ENCODE measurements at places on chromosomes 2 and 18.

DNA sequence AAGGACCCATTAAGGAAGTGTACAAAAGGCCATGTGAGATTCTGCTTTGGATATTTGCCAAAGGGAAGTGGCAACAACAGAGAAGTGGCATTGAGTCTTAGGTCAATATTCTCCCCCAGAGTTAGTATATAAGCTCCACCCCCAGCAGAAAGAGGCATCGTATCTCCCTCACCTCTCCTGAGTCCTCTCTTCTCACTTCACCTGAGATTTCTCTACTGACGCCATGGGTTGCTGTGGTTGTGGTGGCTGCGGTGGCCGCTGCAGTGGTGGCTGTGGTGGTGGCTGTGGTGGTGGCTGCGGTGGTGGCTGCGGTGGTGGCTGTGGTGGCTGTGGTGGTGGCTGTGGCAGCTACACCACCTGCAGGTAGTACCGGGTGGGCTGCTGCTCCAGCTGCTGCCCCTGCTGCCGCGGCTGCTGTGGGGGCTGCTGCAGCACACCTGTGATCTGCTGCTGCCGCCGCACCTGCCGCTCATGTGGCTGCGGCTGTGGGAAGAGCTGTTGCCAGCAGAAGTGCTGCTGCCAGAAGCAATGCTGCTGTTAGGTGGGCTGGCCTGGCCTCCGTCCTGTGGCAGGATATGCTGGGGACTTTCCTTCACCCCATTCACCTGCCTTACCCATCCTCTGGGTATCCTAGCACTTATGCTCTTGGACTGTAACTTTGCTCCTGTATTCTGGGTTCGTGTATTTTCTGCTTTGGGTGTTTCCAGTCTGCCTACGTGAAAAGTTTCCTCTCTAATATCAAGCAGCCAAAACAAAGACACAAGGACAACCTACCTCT, 5.9 kb downstream of the SCYGR3 start:
- DNase-seq = peak; percentile 12

DNA sequence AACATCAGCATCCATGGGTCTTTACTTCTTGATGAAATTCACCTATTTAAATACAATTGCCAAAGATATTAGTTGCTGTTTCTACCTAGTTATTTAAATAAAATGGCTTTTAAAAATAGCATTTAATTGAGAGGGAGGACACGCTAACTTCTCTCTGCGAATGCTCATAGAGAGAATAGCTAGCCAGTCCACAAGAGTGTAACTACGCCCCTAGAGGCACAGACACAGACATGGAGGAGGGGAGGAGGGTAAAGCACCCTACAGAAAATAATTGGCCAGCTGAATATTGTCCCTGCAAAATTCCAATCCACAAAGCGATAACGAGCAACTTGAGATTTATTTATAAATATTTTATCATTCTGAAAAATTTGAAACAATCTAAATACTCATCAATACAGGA, 97.0 kb upstream of the PAPOLG start:
- DNase-seq = no peak

DNA sequence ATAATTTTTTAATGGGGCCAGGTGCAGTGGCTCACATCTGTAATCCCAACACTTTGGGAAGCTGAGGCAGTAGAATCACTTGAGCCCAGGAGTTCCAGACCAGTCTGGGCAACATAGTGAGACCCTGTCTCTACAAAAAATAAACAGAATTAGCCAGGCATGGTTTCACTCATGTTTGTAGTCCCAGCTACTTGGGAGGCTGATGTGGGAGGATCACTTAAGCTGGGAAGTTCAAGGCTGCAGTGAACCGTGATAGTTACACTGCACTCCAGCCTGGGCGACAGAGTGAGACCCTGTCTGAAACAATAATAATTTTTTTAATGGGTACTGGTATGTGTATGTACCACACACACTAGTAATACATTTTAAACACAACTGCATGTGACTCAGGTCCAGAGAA, 2.4 kb downstream of the ARL6IP6 start:
- DNase-seq = no peak

DNA sequence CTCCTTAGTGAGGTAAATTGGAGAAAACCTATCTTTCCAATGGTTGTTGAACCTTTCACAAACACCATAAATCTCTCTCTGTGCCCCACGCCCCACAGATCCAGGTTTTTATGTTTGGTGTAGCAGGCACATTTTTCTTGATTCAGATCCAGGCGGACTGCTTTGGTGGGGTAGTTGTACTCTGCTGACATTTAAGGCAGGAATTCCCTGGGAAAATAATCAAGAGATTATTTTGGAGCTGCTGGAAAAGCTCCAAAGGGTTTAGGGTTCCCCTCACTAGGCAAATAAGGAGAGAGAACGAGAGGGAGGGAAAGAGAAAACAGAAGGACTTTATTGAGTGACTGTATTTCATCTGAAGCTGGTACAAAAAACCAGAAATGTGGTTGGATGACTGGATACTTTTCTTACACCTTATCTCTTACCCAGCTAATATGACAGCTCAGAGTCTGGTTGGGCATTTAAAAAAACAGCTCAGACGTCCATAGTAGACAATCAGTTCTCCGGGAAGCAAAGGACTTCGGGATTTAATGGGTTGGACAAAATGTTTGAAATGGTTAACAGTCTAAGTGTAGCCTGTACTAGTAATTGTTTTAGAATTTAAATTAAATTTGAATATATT, 3.6 kb upstream of the AQP4 start:
- DNase-seq = no peak

DNA sequence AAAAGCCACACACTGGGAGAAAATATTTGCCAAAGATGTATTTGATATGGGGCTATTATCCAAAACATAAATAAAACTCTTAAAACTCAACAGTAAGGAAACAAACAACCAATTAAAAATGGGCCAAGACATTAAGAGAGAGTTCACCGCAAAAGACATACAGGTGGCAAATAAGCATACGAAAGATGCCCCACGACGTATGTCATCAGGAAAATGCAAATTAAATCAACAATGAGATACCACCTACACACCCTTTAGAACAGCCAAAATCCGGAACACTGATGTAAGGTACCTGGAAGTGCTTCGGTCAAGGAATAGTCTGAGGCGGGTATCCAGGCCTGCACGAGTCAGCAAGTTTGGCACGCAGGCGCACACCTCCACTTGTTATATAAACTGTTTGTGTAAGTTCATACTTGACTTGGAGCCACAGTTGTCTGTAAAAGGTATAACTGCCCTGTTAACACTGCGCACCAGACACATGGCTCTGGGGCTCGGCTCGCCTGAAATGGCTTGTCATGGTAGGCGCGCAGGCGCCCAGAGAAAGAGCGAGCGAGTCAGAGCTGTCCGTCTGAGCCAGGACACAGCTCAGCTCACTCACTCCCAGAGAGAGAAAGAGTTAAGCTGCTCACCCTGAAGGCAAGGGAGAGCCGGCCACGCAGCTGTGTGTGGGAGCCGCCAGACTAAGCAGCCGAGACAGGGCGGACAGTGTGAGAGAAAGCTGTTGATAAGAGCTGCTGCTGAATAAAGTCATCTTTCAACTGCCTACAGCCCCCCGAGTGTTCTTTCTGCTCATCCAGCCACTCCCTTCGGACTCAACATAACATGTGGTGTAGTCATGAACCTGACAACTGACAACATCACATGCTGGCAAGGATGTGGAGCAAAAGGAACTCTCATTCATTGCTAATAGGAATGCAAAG, 87.3 kb downstream of the HNRNPLL start:
- no peak for DNase-seq

- no peak for DNase-seq
Measured at GRCh38 chr18:12750715-12751502, 48.1 kb downstream of the PSMG2 start.

DNA sequence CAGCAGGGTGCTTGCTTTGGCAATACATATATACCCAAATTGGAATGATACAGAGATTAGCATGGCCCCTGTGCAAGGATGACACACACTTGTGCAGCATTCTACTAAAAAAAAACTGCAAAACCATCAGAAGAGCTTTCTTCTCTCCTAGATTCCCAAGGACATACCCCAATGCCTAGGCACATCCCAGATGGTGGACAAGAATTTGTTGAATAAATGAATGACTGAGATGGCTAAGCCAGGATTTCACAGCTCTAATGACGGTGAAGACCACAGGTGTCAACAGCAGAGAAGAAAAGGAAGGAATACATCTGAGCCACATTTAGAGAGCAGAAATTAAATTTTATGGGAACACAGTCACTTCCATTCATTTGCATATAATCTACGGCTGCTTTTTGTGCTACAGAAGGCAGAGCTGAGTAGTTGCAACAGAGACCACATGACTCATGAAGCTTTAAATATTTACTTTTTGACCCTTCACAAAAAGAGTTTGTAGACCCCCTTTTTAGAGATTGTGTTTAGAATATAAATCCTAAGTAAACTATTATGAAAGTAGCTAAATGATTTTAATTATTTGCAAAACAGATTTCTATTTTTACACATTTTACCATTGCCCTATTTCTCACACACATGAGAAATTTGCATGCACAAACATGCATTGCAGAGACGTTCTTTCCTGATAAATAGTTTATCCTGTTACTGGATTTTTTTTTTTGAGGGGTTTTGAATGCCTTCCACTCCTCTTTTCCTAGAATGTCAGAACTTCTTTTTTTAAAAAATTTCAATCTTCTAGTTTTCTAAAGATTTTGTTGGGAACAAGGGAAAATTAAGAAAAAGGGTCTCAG, 119.0 kb downstream of the PMAIP1 start:
- DNase-seq = no peak

DNA sequence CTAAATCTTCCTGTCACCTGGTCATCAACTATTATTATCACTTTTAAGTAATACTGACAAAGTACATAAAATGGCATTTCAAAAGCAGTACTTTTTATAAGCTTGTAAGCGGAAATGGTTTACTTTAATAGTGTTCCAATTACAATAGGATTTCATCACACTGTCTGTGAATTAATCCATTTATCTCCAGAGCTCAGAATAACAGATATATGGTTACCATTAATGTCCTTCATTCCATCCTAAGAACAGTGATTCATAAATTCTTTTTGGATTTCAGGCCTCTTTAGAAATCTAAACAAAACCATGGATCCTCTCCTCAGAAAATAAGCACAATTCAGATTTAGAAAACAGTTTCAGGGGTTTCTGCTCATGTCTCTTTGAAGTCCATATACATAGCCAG, 68.4 kb downstream of the PID1 start:
- DNase-seq = no peak

GRCh38 chr2:145769011-145769716, 1249.2 kb upstream of the ZEB2 start:
- no peak for DNase-seq

GRCh38 chr2:232525791-232526371, at the start of gene CHRND:
CHRND (plus strand) TSS chr2:232526160; CDS start chr2:232526216, 56 bp downstream.
- DNase-seq = peak; percentile 34

GRCh38 chr2:150020937-150021673, 433.5 kb upstream of the MMADHC start:
- DNase-seq = no peak

- DNase-seq = no peak
Measured at GRCh38 chr18:10320791-10321190, 133.6 kb upstream of the APCDD1 start.

GRCh38 chr2:100273387-100273786, 48.9 kb downstream of the LONRF2 start:
- no peak for DNase-seq

DNA sequence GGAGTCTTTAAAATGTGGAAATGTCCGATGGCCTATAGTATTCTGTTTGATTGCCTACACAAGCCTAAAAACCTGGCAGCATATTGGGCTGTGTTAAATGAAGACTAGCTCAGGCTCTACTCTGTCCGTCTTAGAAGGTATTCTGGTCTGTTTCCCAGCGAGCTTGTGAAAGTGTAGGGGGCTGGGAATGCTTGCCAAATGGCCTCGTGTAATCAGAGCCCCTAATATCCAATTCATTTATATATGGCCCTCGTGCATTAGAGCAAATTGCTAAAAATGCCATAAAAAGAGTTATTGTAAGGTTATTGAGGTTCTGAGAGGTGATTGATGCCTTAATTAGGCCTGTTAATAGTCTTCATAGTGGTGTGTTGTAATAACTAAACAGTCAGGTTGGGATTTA, 1500.4 kb downstream of the DPP10 start:
- DNase-seq = no peak

- DNase-seq = peak; percentile 16
Measured at GRCh38 chr2:216693414-216694080, 1.8 kb downstream of the IGFBP5 start.

GRCh38 chr18:79528846-79529245, 133.1 kb downstream of the NFATC1 start:
- peak; percentile 47 for DNase-seq

- no peak for DNase-seq
Measured at GRCh38 chr18:8620845-8621244, 11.6 kb downstream of the RAB12 start.

- no peak for DNase-seq
Measured at GRCh38 chr18:48363175-48363574, 46.0 kb downstream of the ZBTB7C start.

DNA sequence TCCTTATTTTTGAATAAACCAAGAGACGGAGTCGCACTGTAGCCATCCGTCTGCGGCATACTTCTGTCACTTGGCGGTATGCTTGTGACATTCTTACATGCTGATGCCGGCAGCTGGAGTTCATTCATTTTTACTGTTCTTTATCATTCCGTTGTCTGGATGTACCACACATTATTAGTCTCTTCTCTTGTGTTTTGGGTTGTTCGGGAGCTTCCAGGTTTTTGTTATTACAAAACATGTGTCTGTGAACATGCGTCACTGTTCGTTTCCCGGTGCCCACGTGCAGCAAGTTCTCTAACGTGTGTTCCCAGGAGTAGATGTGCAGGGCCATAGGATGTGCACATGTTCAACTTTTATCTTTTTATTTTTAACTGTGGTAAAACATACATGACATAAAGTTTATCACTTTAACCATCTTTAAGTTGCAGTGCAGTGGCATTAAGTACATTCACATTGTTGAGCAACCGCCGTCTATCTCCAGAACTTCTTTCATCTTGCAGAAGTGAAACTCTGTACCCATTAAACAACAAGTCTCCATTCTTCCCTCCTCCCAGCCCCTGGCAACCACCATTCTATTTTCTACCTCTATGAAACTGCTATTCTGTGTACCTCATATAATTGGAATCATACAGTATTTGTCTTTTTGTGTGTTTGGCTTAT, 40.1 kb downstream of the MTCL1 start:
- no peak for DNase-seq

DNA sequence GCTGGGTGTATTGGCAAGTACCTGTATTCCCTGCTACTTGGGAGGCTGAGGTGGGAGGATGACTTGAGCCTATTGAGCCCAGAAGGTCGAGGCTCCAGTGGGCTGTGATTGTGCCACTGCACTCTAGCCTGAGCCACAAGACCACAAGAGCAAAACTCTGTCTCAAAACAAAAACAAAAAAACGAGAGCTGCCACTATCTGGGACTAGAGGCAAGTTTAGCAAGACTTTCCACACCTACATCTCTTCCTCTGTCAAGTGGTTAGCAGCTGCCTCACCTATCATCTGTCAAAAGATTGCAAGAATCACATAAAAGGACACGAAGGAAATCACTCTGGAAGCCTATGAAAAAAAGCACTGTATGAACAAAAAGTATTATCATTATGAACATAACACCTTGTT, 55.2 kb upstream of the RIOK3 start:
- DNase-seq = no peak

DNA sequence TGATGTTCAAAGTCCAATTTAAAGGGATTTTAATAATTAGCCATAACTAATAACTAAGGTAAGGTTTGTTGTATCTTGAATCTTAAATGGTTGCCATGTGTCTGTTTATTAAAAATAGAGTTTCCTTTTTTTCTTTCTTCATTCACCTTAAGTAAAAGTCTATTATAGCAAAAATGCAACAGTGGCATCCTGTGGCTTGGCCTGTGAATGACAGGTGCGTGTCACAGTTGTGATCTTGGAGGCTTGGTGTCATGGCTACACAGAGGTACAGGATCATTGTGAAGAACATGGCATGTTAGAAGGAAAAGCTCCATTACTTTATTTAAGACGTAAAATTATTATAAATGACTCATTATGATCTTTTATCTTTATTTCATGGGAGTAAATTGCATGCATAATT, 246.1 kb downstream of the BCL2 start:
- DNase-seq = no peak

All from putamen (tissue), 1 donor.